ENCODE measurements at places on chromosomes 7 and 10.
A peak's percentile ranks its signal among the peaks of the same experiment; 100 is the strongest.

- DNase-seq = no peak
Measured at GRCh38 chr10:3588816-3589215, 196.2 kb downstream of the KLF6 start.

GRCh38 chr7:157652954-157653826 is 316.4 kb downstream of the DNAJB6 start:
- no peak for DNase-seq

DNA sequence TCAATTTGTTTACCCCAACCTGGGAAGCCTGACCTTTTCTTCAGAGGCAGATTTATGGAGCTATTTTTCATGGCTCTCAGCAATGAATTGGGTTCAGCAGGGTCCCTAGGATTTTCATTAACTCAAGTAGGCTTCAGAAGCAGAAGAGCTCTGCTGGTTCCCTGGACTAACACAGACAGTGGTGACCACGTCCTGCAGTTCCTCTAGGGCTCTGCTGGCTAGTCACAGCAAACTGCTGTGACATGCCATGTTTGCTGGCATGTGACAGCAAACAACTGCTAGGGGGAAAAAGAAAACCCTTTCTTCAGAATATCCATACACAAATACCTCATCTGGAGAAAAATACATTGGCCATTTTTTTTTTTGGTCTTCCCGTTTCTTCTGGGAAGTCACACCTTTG is 13.2 kb downstream of the BAMBI start:
- DNase-seq = no peak

- DNase-seq = no peak
Measured at GRCh38 chr10:79044036-79044632, 24.6 kb upstream of the ZMIZ1 start.

- DNase-seq = no peak
Measured at GRCh38 chr10:23370106-23370505, 25.5 kb upstream of the C10orf67 start.

- peak; percentile 18 for DNase-seq
Measured at GRCh38 chr10:63711867-63712716, 190.9 kb downstream of the REEP3 start.

GRCh38 chr10:84510121-84510520 is 181.7 kb downstream of the CCSER2 start:
- DNase-seq = no peak

- no peak for DNase-seq
Measured at GRCh38 chr7:1530946-1531262, 402 bp downstream of the MAFK start.

DNA sequence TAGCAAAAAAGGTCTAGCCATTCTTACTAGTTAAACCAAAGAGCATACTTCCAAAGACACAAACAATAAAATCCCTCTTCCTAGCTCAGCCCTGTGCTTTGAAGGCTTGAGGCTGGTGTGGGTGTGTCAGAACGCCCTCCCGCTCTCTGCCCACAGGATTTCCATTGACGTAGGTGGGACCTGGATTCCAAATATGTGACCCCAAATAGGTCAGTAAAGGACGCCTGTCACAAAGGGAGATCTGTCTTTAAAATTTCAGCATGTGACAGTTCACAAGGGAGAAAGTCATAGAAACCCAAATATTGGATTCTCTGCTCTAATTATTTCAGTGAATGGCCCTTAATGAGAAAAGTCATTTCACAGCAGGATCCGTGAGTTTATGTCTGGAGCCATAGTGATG is 39.9 kb upstream of the LYZL1 start:
- no peak for DNase-seq

DNA sequence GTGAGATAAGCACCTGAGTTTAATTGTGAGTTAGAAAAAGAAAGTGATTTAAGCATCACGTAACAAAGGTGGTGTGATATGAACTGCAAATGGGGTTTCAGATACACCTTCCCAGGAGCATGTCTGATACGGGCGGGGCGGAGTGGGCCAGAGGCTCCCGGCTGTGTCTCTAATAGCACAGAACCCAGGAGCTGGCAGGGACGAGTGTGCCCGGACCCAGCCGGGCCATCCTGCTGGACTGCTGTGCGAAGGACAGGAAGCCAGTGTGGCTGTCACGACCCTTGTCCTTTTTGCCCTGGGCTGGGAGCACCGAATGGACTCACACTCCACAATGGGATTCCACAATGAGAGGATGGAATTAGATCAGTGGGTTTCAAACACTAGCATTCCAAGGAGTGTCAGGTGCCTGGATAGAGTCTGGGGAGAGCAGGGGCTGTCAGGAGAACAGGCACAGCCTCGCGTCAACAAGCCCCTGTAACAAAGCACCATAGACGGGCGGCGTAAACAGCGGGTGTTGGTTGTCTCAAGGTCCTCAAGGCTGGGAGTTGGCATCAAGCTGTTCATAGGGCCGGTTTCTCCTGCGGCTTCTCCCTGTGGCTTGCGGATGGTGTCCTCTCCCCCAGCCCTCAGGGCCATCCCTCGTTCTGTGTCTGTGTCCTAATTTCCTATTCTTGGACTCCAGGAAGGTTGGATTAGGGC is 242.6 kb upstream of the PITRM1 start:
- no peak for DNase-seq

- DNase-seq = no peak
Measured at GRCh38 chr10:1114315-1114714, 58.1 kb downstream of the WDR37 start.

DNA sequence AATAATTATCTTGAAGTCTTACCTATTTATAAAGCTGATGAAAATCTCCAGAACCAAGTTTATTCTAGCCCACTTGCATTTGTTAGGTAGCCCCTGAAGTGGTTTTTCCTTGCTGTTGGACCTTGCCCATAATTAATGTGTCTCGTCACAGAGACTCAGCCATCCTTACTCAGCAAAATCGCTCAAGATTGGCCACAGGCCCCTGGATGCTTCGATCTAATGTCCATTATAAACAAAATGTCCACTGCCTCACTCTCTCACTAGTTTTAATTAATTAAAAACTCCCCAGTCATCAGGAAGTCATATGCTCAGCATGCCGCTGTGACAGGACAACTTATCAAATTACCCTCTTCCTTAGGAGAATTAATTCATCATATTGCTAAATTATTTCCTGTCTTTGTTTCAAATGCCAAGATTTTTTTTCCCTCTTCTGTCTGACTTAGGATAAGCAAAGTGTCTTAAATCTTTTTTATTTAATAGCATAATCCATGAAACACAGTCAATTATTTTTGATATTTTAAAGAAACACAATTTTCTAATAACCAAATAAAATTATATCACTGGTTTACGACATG is 126.8 kb upstream of the PCLO start:
- no peak for DNase-seq

DNA sequence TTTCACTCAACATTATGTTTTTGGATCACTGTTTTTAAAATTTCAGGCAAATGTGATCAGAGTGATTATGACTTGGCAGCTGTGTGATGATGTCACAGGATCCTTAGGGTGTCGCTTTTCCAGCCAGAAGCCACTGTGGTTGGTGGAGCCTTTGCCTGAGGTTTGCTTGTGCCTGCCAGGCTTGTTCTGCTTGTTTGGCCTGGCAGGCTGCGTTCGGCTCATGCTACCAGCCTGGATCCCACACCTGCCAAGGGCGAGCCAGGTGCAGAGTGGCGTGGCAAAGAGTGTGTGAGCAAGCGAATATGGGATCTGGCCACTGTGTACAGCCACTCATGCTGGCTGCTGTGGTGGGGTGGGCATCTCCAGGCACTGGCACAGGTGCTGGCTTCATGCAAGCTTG is 55.7 kb downstream of the ADK start:
- no peak for DNase-seq

DNA sequence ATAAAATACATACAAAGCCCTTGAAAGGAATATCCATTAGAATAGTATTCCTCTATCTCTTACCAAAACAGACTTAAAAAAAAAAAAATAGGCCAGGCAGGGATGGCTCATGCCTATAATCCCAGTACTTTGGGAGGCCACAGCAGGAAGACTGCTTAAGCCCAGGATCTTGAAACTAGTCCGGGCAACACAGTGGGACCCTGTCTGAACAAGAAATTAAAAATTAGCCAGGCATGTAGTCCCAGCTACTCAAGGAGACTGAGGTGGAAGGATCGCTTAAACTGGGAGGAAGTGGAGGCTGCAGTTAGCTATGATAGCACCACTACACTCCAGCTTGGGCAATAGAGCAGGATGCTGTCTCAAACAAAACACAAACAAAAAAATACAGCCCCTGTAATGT is 9.6 kb downstream of the PDLIM1 start:
- no peak for DNase-seq

DNA sequence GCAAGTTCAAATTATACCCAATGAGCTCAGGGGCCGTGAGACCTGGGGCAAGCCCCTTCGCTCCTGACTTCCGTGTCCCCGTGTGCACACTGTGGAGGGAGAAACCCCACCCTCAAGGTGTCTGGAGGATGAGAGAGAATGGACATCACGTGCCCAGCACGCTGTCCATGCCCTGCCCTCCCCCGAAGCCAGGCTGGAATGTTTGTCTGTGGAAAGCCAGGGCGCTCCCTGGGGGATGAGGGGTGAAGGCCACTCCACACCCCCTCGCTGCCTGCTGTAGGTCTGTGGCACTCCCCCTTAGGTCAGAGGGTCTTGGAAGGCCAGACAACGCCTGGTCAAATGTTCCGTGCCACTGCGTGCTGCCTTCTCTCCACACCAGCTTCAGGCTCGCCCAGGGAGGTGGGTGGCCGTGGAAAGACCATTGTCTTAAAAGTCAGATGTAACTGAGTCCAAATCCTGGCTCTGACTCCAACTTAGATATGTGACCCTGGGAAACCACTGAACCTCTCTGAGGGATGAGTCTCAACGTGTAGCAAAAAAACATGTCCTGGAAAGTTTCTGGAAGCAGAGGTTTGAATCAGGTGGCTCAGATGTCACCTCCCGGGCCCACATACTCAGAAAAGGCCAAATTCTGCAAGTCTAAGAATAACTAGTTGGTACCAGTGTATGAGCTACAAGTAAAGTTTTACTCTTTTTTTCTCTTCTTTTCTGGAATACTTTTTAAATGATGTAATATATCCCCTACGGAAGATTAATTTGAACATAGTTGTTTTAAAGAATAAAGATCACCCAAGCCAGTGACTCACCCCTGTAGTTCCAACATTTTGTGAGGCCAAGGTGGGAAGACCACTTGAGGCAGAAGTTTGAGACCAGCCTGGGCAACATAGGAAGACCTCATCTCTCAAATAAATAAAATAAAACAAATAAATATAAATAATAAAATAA is 24.9 kb downstream of the RCC1L start:
- DNase-seq = no peak
